CD4-positive, alpha-beta T cell treated with Interleukin-21 for 1 hour (primary cell): ENCODE measurements at places on chromosomes 2 and 18.

- no peak for DNase-seq
Measured at GRCh38 chr2:105688946-105689345, 55.8 kb upstream of the NCK2 start.

- no peak for DNase-seq
Measured at GRCh38 chr2:165462443-165462842, 7.1 kb upstream of the CSRNP3 start.

DNA sequence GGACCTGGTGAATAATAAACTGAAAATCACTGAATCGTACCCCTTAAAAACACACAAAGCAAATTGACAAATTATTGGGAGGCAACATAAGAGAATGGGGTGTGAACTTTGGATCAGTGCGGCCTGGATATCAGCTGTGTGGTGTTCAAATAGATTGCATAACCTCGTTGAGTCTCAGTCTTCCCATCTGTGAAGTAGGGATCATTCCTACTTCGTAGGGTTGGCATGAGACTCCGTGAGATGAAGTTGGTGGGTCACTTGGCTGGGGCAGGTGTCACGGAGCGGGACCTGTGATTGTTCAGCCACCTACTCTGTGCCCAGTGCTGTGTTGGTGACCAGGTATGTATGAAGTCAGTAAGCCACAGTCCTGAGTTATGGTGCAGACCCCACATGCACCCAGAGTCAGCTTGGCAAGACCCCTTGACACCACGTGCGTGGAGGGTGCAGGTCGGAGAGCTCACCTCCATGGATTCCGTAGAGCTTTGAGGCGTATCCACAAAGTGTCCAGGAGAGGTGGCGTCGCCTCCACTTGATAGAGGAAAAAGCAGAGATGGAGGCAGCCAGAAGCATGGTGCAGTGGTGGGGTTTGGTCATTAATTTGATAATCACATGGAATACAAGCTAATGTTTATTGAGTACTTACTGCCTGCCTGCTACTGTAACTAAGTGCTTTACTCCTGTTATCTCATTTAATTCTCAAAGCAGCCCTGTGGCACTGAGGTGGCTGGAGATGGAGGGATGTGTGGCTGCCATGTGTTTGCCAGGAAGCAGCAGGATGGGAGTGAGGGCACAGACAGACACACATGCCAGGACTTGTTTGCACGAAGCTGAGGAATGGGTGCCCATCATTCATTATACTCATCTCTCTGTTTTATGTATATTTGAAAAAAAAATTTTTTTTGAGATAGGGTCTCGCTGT, 35.8 kb downstream of the HPCAL1 start:
- DNase-seq = no peak

DNA sequence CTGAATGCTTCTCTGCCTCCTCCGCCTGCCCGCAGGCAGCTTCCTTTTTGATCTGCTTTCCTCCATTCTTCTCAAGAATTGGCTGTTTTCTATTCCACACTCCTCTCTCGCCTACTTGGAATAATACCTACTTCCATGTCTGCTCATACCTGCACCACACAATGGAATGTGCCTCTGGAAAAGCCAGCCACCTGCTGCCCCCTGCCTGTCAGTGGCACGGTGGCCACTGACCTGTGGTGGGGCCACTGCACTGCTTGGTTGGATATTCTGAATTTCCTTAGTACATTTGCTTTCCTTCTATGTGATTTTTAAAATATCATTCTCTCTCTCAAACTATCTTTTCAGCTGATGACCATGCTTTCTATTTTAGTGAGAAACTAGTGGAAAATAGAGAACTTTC, 406.9 kb downstream of the DCDC2C start:
- DNase-seq = no peak
